Stimulated activated CD8-positive, alpha-beta memory T cell treated with anti-CD3 and anti-CD28 coated beads, Interleukin-4, amount 100 ng/mL, for 4 hours (primary cell): ENCODE measurements at places on chromosomes 16 and 17.

DNA sequence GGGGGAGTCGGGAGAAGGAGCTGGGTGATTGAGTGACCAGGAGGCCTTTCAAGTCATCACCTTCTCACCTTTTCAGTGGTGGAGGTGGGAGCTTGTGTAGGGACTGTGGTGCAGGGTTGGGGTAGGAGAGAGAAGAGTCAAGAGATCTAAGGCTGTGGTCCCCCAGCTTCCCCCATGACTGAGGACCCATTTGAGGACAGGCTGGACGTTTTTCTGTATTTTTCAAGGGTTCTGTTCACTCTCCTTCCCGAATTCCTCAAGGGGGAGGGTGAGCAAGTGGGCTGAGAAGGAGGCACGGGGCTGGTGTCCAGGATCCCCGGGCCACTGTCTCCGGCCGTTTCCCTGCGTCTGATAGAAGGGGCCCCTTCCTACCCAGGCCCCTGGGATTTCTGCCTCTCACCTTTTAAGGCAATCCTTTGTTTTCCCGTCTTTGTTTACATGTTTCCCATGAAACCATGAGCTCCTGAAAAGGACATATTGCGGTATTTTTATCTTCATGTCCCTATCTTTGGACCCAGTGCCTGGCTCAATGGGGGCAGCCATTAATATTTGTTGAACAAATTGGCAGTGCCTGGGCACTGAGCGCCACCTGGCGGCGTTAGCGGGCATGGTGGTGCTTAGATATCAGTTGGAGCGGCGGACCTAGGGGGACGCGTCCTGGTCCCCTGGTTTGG is 9.2 kb upstream of the CD300A start:
- DNase-seq = no peak

DNA sequence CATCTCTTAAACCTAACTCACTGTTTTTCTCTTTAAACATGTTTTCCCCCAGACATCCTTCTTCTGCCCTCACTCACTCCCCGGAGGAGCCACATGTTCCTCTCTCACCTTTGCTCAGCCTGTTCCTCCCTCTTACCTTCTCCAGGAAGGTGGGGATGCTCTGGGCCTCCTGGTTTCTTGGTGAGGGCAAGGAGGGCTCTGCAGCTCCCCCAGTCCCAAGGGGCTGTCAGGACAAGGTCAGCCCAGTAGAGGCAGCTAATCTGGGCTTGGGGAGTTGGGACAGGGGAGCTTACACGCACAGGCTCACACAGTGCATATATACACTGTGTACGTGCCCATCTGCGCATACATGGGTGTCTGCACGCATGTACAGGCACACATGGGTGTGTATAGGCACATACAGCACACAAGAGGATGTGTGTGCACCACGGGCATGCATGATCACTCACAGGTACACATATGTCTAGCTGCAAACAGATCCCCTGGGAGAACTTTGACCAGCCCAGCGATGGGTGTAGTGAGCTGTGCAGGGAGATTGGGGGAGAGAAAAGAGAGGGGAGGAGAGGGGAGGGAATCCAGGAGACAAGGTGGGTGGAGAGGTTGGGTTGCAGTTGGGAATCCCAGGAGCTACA is 28.6 kb upstream of the SPNS3 start:
- no peak for DNase-seq

DNA sequence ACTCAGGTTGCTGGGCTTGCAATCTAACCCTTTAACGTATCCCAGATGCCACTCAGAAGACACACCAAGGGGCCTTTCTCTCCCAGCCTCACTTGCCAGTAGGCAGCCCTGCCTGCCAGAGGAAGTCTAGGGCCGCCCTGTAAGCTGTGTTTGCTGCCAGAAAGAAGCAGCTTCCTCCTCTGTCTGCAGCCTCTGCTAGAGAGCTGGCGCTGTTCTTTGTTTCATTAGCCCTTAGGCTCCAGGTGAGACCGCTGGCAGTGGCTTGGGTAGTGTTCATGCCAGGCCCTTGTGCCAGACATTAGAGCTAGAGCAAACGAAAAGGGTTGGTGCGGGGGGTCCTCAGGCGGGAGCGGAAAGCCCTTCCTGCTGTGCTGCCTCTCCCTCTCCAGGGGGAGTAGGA is 8.9 kb downstream of the CTRL start:
- DNase-seq = no peak

DNA sequence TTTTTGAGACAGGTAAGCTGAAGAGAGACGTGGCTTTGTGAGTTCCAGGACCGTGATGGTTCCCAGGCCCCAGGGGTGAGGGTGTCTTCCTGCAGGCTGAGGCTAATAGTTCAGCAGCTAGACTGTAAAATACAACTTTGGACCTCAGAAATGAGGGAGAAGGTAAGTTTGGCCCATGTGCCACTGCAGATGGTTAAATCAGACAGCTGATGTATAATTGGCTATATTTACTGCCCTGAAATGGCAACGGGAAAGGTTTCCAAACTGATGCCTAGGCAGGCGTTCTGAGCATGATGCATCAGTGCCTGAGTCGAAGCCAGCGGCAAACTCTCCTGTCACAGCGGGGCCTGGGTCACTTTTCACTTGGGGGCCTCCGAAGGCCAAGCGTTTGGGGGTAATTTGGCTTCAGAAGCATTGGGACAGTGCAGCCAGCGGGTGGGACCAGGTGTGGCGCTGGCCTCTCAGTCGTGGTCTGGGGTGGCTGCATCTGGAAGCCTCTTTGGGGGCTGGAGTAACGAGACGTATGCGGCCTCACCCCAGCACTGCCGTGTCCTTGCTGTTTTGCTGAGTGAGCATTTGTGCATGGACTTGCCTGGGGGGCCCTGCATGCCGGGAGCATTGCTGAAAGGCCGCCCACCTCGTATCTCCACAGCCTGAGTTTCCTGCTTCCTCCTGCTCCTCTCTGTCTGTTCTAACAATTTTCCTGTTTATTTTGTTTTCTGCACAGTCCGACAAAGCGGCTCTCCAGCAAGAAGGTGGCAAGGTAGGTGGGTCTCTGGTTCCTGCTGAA is 31.2 kb upstream of the CAPN15 start:
- DNase-seq = no peak

DNA sequence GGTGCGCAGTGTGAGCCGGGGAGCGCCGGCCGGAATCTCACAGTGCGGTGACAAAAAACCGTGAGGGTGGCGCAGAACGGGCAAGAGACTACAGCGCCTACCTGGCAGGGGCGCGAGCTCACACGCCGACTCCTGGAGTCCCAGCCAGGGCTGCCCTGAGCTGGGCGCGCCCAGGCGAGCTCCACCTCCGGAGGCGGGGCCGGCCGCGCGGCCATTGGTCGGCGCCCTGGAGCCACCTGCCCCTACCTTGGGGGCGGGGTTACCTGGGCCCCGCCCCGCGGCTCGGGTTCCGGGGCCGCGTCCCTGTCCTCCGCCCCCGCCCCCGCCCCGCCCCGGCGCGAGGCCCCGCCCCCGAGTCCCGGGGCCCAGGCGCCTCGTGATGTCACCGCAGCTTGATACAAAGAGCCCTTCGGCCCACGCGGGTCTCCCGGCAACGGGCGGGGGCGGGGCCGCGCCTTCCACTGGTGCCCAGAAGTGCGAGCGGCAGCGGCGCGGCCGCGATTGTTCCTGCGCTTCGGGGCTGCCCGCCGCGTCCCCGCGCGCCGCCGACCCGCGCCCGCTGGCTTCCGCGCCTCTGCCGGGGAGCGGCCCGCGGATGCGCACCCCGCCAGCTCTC is 96.3 kb downstream of the RAB11FIP4 start:
- peak; percentile 94 for DNase-seq
